Hematopoietic multipotent progenitor cell treated with erythropoietin and hydrocortisone succinate and interleukin-3 and kit ligand, for 17 days (in vitro differentiated cells): ENCODE measurements at places on chromosomes 11 and 22.

DNA sequence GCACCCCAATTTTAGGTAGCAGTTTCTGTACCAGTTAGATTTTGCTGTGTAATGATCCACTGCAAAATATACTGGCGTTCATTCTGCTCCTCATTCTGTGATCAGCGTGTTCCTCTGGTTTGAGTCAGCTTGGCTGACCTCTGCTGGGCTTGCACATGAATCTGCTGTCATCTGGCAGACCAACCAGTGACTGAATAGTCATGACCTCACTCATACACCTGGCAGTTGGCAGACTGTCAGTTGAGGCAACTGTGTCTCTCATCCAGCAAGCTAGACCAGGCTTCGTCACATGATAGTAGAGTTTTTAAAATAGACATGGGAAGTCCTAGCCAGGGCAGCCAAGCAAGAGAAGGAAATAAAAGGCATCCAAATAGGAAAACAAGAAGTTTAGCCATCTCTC, 316.3 kb upstream of the LARGE1 start:
- DNase-seq, result no peak

GRCh38 chr22:48338793-48339705, 1488.6 kb downstream of the BRD1 start:
- DNase-seq, result no peak

DNA sequence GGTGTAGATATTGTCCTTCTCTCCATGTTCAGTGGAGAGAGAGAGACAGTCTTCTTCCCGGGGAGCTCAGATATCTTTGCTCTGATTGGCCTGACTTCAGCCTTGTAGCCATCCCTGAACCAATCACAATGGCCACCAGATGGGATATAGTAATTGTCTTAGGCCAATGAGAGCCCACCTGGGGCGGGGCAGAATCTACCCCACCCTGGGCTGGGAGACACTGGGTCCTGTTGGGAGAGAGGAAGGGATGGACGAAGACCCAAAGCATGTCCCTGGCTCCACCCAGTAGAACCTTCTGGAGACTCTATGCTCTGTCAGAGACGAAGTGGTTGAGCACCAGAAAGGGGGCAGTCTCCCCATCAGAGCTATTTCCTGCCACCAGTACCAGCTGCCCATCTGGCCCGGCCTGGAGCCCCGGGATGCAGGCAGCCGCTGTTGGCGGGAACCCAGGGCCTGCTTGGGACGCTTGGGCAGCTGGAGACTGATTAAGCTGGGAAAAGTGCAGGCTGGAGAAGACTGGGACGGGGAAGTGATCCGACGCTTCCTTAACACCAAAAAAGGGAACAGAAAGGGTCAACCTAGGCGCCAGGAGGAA, 31.6 kb upstream of the CBX7 start:
- no peak for DNase-seq

DNA sequence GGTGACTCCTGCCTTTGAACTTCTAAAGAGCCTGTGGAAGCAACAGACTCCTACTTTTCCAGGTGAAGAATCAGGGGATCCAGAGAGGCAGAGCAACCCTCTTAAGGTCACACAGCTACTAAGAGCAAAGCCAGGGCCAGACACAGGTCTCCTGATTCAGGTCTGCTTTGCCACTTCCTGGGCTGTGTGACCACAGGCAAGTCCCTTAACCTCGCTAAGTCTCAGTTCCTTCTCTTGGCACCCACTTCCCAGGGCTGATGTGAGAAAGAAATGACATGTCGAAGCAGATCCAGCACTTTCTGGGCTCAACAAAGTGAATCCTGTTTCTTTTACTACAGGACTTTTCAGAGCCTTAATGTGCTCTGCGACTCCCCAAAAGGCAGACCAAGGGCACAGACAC, 30.2 kb downstream of the UQCR10 start:
- DNase-seq, result no peak

GRCh38 chr11:117752071-117752470, 44.9 kb downstream of the DSCAML1 start:
- no peak for DNase-seq

DNA sequence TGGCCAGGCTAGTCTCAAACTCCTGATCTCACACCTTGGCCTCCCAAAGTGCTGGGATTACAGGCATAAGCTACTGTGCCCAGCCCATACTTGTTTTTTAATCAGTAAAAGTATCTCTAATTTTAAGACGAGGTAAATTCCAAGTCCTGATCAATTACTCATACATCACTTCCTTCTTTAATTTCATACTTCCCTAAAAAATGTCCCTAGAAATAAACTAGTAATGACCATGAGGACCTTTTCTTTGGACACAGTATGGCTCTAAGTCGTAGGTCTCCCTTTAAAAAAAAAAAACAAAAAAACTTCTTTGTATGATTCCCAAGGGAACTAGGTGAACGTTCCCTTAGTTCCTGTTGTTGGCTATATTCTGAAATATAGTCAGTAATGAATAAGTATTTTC, 29.8 kb downstream of the NUP98 start:
- DNase-seq, result no peak

- no peak for DNase-seq
Measured at GRCh38 chr11:111932611-111932950, 4.6 kb upstream of the DIXDC1 start.

DNA sequence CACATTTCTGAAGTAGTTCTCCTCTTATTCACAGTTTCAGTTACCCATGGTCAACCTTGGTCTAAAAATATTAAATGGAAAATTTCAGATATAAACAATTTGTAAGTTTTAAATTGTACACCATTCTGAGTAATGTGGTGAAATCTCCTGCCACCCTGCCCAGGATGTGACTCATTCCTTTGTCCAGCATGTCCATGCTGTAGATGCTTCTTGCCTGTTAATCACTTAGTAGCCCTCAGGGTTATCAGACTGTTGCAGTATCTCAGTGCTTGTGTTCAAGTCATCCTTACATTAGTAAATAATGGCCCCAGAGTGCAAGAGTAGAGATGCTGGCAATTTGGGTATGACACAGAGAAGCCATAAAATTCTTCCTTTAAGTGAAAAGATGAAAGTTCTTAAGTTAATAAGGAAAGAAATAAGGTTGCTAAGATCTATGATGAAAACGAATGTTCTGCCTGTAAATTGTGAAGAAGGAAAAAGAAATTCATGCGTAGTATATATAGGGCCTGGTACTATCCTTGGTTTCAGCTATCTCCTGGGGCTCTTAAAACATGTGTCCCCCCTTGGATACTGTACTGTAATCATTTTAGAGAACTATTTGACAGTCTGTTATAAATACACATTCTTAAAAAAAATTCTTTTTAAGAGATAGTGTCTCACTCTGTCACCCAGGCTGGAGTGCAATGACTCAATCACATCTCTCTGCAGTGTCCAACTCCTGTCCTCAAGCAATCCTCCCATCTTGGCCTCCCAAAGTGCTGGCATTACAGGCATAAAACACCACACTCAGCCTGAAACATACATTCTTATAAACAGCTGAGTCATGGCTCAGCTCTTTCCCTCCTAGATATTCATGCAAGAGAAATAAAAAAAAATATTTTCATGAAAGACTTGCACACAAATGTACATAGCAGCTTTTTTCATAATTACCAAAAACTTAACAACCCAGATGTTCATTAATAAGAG, 31.3 kb downstream of the MTNR1B start:
- no peak for DNase-seq

DNA sequence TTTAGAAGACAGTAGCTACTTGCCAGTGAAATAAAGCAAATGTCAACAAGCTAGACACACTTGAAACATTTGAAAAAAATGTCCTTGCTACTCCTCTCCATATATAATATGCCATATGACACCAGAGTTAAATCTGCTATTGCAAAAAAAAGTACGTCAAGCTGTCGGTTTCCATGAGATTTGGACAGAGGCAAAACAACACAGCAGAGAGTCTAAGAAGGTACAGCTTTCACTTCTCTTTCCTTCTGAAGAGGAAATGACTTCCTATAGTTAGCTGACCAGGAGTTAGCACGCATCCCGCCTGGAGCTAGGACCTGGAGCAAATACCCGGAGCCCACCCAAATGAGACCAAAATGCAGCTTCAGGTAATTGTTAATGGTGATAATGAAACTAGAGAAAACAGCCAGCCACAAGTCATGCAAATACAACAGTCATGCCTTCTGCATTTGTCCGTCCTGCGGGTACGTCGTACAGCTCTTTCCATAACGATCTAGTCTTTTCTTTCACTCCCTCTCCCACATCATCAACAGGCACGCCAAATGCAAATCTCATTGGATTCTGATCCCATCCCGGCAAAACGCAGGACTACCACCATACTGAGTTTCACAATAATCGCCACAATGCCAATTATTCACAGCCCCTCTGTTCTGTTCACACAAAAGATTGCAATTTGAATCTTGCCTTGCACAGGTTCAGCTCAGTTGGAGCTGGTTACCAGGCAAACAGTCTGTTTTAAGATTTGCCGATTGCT, 395.0 kb upstream of the CCDC90B start:
- DNase-seq, result no peak

DNA sequence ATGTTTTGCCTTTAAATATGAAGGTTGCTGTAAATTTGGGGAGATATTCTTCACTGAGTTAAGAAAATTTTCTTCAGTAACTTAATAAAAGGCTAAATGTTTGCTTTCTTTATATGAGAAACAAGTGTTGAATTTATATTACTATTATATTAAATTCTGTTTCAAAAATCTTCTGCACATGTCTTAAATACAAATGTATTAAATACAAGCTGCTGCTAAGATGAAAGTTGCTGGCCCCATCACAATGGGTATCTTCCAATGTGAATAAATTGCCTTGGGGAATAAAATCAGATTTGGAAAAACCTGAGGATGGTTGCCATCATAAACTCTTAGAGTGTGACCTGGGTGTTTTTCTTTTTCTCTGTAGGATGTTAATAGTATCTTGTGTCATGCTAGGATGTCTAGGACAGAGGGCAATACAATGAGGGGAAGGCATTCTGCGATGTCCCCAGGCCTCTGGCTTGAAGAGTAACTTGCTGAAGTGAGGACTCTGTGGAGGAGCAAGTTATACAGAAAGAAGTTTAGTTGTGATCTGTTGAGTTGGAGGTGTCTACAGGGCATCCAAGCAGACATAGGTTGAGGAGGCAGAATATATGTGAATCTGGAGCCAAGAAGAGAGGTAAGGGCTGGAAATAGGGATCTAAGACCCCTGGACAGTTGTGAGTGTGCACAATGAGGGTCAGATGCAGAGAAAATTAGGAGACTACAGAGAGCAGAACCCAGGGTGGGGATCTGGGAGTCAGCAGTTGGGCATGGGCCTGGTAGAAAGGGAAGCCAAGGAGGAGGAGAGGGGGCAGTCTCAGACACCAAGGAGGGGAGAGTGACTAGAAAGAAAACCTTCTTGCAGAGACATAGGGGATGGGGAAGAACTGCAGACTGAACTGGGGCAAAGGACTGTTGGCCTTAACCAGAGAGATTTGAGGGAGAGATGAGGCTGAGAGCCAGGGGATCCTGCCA, 4.8 kb downstream of the IGLL5 start:
- DNase-seq, result no peak

- DNase-seq, result peak; percentile 6
Measured at GRCh38 chr11:8338138-8338537, 74.5 kb upstream of the LMO1 start.

- no peak for DNase-seq
Measured at GRCh38 chr11:2708757-2709281, 9.0 kb upstream of the KCNQ1OT1 start.

- DNase-seq, result no peak
Measured at GRCh38 chr11:31995525-31996094, 95.3 kb upstream of the RCN1 start.

GRCh38 chr11:2772544-2773031, 72.8 kb upstream of the KCNQ1OT1 start:
- no peak for DNase-seq

DNA sequence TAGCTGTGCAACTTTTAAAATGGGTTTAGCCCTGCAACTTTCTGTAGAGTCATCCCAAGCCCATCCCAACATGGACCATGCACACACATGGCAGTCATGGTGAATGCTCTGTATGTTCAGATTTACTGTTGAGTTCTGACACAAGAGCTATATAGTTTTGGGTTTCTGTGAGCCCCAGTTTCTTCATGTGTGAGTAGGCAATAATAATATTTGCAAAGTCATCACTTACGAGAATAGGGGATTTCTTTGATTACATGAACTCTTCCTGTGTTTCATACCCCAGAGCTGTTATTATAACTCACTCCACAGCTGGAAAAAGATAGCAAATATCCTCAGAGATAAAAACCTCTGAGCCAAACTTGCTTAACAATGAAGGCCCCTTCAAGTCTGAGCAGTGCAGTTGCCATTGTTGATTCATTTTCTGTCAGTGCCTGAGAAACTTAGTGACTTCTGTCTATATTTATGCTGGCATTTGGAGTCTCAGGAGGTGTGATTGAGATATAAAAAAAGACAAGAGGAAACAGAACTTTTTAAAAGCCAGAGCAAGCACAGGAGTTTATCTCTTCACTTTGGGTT, 767.9 kb upstream of the API5 start:
- no peak for DNase-seq

GRCh38 chr22:29343313-29343805, 27.9 kb upstream of the RASL10A start:
- no peak for DNase-seq

DNA sequence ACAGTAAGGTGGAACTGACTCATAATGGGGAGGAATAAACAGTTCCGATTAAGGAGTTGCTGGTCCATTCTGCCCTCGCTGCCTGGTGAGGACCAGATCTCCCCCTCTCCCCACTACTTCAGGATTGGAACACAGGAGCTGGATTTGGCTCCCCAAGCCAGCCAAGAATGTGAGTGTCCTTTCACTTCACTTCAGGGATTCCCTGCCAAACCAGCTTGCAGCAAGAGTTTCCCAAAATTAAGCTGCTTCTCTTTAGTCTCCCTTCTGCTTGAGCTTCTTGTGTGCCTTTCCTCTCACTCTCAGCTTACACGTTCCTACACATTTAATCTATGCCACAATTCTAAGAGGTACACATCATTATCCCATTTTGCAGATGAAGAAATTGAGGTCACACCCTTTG, 234.1 kb downstream of the BUD13 start:
- DNase-seq, result no peak

DNA sequence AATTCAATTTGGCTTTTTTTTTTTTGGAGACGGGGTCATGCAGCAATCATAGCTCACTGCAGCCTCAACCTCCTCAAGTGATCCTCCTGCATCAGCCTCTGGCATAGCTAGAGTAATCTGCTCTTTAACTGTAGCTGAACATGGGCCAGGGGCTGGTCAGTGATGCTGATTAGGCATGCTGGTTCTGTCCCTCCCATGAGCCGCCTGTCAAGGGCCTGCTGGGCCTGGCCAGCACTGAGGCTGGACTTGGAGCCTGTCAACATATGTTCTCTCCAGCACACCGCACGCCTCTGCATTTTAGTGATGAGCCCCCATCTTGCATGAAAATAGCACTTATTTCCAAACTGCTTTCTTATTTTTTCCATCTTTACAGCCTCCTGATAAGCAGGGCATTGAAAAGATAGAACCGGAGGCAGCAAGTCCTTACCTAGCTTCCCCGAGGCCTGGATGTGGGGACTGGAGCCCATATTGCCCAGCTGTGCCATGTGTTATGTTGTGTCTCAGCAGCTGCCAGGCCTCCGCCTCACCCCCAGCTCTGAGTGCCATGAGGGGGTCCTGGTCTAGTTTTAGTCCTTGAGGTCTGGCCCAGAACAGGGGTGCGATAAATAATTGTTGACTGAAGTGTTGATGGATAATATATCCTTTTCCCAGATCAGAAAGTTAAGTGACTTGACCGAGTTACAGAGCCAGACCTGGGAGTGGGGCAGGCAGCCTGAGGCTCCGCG, 80.0 kb downstream of the CTTN start:
- DNase-seq, result no peak

GRCh38 chr11:2444821-2445745, at the start of gene KCNQ1:
TSS of gene KCNQ1 (plus strand) at chr11:2445008. CDS start at chr11:2445099, 91 bp downstream.
- DNase-seq, result no peak
